Spinal cord (tissue), 10 donors: ENCODE measurements at places on chromosomes 11 and 22. TPM values are rescaled to one million over a fixed set of nuclear protein-coding genes. Genes with fewer than 3 reads are reported as not detected.

APOL6 gene
- 10.1 TPM for total RNA-seq

SCO2 gene
- total RNA-seq: 0.40 TPM

EXPH5 gene
- total RNA-seq: 3.6 TPM

MS4A4A gene
- total RNA-seq: 9.0 TPM

RNF141 gene
- total RNA-seq: 51.6 TPM

LMO2 gene
- total RNA-seq: 72.7 TPM

CTSF gene
- total RNA-seq: 50.2 TPM

PDE2A gene
- total RNA-seq: 16.6 TPM

TMEM80 gene
- total RNA-seq: 20.1 TPM

TIRAP gene
- 4.2 TPM for total RNA-seq

ARHGAP20 gene
- total RNA-seq: 28.5 TPM

HEPN1 gene
- not detected for total RNA-seq

MAJIN gene
- 0.50 TPM for total RNA-seq

CRYBB2 gene
- total RNA-seq: 1.4 TPM

F2 gene
- 0.39 TPM for total RNA-seq

PTPN5 gene
- 25.9 TPM for total RNA-seq

KLHL35 gene
- 7.6 TPM for total RNA-seq

SOX6 gene
- 31.3 TPM for total RNA-seq

PDGFD gene
- 34.2 TPM for total RNA-seq

NPAS4 gene
- 1.8 TPM for total RNA-seq

SCN4B gene
- total RNA-seq: 12.5 TPM
